ENCODE measurements at places on chromosomes 5 and 9.

GRCh38 chr5:71872311-71872864 is 153.3 kb downstream of the CARTPT start:
- DNase-seq, result no peak

DNA sequence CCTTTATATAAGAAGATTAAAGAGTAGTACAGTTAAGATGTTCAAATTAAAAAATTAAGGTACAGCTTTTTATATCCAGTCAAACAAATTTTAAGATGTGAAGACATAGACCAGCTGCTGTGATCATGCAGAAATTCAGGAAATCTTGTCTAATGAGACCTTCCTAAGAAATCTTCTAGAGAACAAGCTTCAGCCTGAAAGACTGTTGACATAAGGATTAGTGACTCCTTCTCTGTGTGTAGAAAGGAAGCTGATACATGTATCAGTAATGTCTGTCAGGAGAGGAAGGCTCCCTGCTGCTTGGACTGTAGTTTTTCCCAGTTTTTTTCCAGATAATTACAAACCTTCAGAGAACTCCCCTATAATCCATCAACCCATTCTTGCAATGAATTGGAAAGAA is 75.8 kb upstream of the PCSK5 start:
- DNase-seq, result no peak

GRCh38 chr5:144276034-144276822 is 105.6 kb downstream of the KCTD16 start:
- no peak for DNase-seq

DNA sequence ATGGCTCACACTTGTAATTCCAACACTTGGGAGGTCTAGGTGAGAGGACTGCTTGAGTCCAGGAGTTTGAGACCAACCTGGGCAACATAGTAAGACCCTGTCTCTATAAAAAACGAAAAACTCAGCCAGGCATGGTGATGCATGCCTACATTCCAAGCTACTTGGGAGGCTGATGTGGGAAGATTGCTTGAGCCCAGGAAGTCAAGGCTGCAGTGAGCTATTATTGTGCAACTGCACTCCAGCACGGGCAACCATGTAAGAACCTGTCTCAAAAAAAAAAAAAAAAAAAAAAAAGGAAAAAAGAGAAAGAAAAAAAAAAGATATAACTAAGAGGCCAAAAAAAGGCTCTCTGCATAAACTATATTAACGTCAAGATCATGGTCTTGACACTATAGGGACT is 27.3 kb downstream of the GIN1 start:
- DNase-seq, result no peak

- DNase-seq, result no peak
Measured at GRCh38 chr5:54090495-54091120, 219.8 kb downstream of the ARL15 start.

DNA sequence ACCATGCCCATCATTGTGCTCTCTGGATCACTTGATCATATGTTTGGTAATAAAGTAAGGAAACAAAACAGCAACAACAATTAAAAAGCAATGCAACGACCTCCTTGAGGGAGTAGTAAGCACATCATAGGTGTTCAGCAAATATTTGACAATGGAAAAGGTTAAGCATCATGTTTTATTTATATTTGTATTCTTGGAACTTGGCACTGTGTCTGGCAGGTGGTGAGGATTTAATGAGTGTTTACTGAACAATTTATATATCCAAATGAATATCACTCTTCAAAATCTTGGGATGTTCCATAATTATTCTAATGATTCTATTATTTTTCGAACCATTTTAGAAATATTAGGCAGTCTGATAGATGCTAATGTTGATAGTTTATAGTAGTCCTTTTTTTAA is 6.2 kb downstream of the PIP5K1B start:
- DNase-seq, result no peak

GRCh38 chr5:39640552-39640951 is 215.8 kb upstream of the DAB2 start:
- DNase-seq, result no peak

DNA sequence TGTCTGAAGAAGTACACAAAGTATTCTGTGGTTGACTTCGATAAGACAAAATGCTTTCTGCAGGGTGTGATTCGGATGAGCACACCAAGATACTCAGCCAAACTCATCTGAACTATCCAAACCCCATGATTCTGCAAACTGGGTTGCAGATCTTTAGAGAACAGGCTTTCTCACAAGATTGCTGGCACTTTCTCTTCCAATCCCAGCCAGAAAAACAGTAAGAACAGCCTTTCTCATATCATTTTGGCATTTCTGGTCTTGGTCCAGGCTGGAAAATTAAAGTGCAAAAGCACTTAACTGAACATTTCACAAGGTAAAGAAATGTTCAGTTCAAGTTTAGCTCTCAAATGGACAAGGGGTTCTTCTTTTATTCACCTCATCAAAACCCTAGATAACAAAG is 269.1 kb downstream of the NR2F1-AS1 start:
- no peak for DNase-seq

DNA sequence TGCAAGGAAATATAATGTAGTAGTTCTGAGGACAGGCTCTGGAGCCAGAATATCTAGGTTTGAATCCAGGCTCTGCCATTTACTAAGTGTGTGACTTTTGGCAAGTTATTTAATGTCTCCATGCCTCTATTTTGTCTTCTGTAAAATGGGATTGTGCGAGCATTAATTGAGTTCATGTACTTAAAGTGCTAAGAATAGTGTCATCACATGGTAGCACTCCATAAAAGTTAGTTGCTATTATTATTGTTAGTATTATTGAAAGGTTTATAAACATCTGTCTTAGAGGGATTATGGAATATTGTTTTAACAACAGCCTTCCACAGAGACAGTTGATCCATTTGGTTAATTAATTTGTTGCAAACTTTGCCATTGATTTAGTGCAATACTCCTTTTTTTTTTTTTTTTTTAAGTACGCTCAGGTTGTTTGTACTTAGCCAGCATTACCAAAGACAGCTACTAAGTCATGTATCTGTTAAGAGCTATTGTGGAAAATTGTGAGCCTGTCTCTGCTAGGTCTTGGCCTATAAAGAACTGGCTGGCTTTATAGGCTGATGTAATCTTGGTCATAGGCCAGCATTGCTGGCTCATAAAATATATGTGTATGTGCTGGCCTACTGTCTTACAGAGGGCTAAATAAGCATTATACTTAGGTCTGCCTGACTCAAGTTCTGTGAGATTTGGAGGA is 174.7 kb downstream of the WDR70 start:
- no peak for DNase-seq

DNA sequence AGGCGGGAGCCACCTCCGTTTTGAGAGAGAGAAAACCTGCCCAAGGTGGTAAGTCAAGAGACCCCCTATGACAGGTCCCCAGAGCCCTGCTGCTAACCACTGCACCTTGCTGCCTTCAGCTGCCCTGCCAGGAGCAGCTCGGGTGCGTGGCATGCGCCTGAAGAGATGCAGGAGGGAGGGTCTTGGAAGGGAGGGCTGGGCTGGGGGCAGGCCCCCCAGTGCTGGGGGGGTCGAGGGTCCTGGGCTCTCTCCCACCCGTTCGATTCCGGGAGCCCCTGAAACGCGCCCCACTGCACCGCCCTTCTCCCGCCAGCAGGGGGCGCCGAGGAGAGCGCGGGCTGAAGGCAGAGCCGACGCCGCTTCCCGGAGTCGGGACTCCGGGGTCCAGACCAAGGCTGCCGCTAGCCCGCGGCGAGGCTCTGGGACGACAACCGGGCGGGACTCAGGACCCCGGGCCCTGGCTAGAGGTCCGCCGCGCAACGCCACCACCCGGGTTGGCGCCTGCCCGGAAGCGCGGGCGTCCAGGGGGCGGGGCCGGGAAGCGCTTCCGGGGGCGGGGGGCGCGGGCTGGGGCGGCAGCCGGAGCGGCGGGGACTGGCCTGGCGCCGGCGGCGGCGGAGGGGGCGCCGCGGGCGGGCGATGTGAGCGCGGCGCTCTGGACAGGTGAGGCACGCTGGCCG is at the start of gene ZBTB34:
TSS of gene ZBTB34 (plus strand) at position 563 of the 680 bp plus-strand sequence. CDS start 18,761 bp downstream, outside the sequence.
- DNase-seq, result peak; percentile 78

DNA sequence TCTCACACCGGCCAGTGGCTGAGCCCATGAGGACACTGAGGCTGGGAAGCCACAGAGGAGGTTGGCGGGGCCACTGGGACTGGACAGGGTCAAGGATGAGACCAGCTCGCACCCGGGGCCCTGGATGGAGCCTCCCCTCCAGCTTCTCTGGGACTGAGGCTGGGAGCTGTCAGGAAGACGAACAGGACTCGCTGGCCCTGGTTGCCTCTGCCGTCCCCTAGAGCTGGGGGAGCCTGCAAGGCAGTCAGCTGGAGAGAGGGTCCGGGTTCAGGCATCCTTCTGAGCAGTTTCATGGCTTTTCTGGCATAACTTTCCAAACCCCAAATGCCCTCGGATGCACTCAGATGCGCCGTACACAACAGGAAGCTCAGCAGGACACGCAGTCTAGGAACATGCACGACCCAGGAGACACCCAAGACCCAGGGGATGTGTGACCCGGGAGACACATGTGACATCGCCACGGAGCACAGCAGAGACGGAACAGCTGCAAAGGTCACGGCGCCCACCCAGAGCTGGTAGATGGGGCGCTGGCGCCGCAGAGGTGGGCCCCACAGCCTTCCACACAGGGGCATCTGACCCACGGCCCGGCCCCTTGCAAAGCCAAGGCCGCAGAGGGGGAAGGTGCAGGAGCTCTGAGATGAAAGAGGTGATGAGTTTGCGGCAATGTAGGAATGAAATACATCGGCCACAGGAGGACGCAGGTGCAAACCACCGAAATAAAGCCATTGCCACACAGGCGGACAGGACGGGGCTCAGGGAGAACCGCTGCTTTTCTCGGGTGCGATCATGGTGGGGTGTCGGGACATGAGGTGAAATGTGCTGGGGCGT is 17.1 kb downstream of the TPPP start:
- no peak for DNase-seq

DNA sequence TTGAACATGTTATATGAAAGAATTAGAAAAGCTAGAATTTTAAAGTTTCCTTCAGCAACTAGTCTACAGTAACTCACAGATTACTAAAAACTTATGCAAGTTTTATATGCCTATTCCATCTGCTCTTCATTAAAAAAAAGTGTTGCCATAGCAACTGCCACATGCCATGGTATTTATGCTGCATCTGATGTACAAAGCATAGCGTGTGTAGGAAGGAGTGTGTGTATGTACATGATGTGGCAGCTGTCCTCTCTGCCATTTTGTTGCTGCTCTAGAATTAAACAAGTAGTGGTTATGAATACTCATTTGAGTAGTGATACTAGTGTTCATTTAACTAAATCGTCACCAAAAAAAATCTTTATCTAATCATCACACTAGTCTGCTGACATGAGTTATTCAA is 593.5 kb downstream of the CETN3 start:
- DNase-seq, result no peak

GRCh38 chr9:75197561-75197960 is 109.2 kb downstream of the OSTF1 start:
- no peak for DNase-seq

DNA sequence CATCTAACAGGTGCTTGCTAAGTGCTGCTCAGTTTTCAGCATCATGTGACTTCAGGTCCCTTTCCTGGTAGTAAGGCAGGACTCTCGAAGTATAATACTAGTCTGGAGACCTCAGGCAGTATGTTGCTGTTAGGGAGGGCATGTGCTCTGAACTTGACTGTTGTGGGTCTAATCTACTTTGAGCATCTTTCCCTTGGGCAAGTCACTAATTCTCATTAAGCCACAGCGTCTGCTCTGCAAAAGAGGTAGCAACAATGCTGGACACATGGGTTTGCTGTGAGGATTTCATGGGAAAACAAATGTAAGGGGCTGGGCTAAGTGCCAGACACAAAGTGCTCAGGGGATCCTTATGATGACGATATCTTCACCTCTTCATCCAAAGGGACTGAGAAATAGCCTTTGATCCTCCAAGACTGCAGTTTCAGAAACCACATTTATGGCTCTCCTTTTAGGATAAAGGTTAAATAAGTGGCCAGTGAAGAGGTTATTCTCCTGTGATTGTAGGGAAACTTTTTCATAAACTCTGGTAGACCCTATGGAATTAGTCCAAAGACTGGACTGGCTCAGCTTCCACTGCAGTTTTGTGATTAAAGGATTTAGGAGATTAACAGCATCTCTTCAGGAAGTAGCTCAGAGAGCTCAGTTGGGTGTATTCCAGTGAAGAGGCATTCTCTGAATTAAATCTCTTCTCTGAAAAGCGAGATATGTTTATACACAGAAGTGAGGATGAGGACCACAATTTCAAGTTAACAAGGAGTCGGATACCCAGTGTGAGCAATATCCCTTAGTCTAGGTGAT is 216.6 kb downstream of the SGCD start:
- no peak for DNase-seq

DNA sequence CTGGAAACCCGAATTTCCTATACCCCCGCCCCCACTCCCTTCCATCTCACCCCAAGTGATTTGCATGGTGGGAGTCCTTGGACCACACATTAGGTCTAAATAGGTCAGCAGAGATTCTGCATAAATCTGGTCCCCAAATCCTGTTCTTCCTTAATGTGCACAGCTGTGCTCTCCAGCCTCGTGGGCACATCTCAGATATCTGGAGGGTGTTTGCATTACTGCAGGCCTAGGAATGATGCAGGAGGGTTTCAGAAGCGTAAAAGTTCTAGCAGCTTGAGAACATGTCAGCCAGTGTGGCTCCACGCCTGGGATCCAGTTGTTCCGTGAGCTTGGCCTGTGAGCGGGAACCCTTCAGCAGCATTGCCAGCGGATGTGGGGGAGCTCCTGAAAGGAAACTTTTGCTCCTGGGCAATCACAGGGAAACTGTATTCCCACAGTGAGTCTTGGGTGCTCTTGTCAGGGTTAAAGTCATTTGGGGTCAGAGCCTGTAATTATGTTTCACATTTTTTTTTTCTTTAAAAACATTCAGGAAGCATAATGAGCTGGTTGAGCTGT is 12.9 kb downstream of the ARHGAP26 start:
- DNase-seq, result no peak

DNA sequence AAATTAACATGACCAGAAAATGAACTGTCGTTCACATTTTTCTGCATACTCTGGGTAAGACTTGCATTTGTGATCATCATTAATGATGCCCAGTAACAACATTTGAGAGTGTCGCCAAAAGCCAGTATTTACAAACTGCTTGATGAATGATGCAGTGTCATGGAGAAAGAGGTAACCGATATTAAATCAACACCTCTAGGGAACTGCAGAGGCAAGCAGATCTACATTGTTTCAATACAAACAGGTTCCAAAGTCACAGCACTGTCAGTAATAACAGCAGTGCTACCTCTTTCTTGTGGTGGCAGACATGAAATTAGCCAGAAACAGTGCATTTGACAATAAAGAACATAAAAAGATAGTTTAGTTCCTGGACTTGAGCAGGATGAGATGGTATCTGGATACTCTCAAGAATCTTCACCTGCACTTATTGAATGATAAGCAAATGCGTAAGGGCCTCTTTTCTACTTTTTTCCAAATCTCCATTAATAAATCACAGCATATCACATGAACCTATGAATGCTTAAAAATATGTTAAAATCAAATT is 456.6 kb downstream of the ARHGEF28 start:
- DNase-seq, result no peak

- DNase-seq, result no peak
Measured at GRCh38 chr5:56155992-56156584, 77.0 kb downstream of the ANKRD55 start.

DNA sequence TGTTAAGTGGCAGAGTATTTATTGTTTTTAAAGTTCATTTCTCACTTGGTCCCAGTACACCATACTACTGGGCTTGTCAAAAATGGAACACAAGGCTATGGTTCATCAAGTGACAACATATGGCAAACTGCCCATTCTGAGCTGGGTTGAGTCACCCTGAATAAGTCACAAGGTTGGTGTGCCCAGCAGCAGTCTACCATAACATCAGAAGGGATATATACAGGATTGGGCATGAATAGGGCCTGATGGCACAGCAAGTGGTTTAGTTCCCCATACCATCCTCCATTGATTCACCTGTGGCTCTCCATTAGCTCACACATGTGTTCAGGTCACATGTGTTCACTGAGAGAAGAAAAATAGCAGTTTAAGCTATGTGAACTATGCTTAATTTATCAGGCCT is 249.8 kb upstream of the PRDM9 start:
- DNase-seq, result no peak
